ENCODE measurements at places on chromosomes 2 and 18. TPM values are rescaled to one million over a fixed set of nuclear protein-coding genes. Genes with fewer than 3 reads are reported as not detected.

Gene DLGAP1
- total RNA-seq = 0.12 TPM

Gene CDH2
- 38.1 TPM for total RNA-seq

Gene FOXD4L1
- total RNA-seq = 0.37 TPM

Gene BCL2L11
- total RNA-seq = 7.5 TPM

Gene TTC27
- total RNA-seq = 25.6 TPM

All from A549 treated with ZK216348 at 1 μM for 4 hours (cell line).